Esophagus squamous epithelium (tissue), 5 donors: ENCODE measurements at places on chromosomes 1 and 21.

GRCh38 chr1:152970495-152970894, at the start of gene SPRR4:
Gene SPRR4, plus strand, starts transcription at chr1:152970648. Its CDS starts 1,243 bp downstream, at chr1:152971891.
- no peak for DNase-seq

- DNase-seq = no peak
These were observed 11.4 kb downstream of the RNF11 start for GRCh38 chr1:51247499-51247898.

DNA sequence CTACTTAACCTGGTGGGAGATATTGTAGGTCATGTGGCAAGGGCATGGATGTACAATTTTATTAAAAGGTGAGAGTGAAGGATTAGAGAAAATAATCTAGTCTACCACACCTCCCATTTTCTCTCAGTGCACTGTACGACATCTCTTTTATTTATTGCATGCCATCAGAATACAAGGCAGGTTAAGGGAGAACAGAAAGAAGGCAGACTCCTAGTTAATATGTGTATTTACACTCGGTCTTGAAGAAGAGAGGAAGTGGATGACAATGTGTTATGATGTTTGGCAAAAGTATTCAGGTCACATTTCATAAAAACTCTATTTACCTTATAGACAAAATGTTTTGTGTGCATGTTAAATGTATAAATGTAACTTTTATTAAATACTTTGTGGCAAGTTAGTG, 306.1 kb downstream of the CTH start:
- DNase-seq = no peak

GRCh38 chr1:204079608-204079999, 6.7 kb downstream of the SOX13 start:
- DNase-seq = no peak

DNA sequence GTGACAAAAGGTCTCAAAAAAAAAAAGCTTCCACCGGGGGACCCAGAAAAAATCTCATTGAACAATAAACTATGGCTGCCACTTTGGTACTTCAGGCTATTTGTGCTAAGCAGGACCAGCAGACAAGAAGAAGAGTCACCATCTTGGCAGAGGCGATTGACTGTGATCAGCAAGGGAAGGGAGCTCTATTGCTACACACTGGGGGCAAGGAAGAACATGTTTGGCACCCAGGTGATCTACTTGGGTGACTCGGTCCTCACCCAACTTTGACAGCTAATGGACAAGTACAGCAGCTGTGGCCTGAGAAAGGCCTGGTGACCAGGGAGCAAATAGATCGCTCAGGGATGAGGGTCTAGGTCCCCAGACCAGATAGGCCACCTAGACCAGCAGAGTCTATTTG, 53.4 kb upstream of the SRP9 start:
- no peak for DNase-seq

GRCh38 chr1:112618114-112618720, 724 bp downstream of the ST7L start:
- no peak for DNase-seq

- no peak for DNase-seq
These were observed 4.9 kb upstream of the TTC22 start for GRCh38 chr1:54805981-54806381.

- DNase-seq = no peak
These were observed 67.6 kb upstream of the PDE4B start for GRCh38 chr1:65725064-65725463.

- DNase-seq = no peak
These were observed 109.8 kb downstream of the ETS2 start for GRCh38 chr21:38915546-38915945.

DNA sequence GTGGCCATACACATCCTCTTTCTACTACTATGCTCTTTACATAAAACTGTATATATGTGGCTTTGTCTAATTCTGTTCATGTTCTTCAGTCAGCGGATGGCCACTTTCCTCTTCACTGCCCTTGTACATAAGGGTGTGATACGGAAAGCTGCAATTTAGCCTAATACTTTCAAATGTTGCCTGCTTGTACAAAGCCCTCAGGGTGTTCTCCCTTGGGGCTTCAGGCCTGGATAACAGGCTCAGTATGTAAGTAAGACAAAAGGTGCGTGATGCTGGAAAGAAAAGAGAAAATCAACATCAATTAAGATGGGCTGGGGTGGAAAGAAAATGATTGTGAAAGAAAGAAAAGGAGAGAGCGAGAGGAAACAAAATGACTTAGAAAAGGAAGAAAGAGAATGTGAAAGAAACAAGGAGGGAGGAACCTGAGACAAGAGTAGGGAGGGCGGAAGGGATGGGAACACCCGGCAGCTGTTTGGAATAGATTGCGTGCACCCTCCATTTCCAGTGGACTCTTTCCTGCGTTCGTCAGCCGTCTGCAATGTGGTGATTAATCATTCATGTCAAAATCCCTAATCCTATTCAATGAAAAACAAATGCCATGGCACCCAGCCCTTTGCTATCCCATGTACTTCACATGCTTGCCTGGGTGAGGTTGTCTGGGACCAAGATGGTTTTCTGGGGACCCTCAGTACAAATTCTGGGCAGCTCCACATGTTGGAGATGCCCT, 553.6 kb downstream of the NUF2 start:
- no peak for DNase-seq

DNA sequence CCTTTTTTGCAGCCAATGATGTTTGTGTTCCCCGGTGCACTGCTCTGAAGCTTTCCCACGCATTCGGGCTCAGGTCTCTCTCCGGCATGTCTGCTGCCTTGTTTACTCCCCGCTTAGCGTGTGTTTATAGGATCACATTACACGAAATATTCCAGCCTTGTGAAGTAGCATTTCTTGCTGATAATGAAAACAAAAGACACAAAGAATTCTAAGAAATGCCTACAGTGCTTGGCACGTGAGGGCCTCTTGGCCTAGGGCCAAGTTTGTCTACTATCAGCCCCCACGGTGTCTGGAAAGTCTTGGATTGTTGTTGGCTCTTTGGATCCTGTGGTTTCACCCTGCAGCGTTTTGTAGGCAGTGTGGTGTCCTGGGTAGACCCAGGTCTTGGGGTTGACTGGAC, 11.2 kb upstream of the GSTM4 start:
- DNase-seq = no peak

- DNase-seq = no peak
These were observed 13.7 kb downstream of the ZBTB17 start for GRCh38 chr1:15962176-15962575.

GRCh38 chr1:29793101-29793546, 556.8 kb downstream of the PTPRU start:
- peak; percentile 11 for DNase-seq

DNA sequence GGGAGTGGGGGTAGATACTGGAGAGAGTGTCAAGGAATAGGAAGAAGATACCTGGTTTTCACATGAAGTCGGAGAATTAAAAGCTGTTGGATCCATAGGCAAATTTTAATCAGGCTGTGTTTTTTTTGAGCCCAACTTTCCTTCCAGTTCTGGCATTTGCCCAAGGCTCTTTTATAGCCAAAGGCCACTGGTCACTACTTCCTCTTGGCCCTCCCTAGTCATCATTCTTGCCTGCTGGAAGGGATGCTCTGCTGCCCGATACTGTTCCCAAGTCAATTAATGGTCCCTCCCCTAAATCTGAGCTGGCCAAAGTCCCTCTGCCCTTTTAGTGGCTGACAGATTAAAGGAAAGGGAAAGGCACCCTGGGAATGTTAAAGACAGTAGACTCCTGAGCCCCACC, 102.8 kb upstream of the ZNF648 start:
- DNase-seq = no peak
